ENCODE measurements at places on chromosomes 7 and 10.

DNA sequence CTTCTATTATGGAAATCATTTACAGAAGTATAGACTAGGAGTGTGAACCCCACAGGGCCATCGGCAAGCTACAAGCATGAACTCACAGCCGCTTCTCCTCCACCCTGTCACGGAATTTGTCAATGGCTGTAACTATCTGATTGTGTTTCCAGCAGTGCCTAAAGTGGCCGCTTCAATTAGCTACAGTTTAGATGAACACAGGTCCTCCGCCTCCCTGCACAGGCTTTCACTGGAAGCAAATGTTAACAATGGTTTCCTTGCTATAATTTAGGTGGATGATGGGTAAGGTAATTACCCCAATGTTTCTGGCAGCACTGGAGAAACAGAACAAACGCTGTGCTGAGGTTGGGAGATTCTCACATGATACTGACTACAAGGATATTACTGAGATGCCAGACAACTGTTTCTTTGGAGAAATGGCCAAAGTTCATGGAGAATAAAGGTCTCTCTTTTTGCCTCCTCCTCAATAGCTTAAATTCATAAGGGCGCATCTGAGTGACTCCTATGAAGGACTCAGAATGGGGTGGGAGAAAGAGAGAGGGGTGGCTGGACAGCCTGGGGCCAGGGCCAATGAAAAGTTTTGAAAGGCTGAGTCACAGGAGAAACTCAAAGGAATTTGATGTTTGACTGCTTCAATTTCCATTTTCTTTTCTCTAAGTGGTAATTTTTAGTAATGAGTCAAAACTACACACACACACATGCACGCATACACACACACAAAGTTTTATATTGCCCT, 78.9 kb downstream of the SVIL start:
- DNase-seq, result no peak

DNA sequence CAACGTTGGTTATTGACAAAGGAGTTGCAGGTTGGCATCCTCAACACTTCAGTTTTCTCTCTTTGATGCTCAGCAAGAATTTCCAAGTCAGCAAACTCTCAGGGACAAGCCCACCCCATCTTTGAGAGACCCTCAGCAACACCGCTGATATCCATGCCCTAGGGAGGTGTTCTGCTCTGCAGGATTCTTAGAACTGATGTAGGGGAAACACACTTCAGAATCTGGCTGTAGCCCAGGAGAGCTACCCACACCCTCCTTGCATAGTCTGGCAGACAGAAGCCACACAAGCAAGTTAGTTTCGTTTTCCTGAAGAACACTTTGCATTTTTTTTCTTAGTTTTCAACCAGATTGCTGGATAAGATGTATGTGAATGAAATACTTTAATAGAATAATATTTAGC, 822 bp downstream of the SAMD9L start:
- DNase-seq, result peak; percentile 52

DNA sequence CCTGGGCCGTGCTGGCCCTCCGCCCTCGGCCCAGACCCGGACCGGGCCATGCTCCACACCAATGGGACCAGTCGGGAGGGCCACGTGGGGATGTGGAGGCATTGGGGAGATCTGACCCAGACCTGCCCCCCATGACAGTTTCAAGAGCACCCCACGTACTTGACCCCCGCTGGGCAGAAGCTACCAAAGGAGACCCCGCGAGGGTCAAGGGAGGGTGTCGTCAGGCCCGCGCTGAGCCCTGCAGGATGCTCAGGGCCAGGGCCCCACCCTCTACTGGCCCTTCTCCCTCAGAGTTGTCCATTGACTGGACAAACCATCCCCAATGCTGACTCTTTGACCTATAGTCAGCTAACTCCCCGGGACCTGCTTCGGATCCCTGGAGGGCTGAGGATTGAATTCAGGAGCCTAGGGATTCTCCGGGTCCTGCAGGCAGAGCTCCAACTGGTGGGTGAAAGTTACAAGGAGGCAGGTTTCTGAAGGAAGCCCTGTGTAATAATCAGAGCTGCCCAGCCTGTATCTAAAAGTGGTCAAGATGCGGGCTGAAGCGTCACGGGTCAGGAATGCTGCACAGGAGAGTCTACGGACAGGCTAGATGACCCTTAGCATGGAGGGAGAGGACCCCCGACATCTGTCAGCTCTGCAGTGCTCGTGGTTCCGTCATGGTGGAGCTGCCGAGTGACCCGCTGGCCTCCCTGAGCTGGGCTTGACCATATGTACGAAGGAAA, 498 bp upstream of the CALHM2 start:
- DNase-seq, result no peak

GRCh38 chr10:69757553-69758309, 44.0 kb upstream of the COL13A1 start:
- DNase-seq, result no peak

DNA sequence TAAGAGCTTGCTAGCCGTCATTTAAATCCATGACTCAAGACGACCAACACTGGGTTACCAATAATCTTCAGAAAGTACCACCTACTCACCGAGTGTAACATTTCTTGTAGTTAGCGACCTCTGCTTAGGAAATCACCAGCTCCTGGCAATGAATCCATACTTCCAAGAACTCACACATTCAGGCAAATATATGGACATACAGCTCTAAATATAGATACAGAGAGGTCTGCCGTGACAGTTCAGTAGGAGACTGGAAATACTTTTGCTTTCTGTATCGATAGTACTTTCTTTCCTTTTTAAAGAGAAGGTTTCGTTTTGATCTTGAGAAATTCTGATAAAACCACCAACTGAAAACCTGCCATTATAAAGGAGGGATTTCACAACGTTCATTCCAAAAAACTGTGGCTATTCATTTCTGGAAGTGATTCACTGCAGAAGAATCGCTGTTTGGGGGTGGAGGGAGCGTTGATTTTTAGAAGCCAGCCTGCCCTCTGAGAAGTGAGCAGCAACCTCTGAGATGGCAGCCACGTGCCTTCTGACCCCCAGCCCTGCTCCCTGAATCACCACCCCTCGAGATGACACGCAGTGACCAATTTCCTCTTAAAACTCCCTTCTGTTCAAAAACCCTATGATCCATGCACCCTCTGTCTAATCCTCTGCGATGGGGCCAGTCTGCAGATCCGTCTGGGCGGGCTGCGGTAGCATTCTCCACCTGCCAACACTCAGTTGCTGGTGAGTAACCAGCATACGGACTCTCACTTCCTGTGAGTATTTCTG, 179.0 kb upstream of the KLF14 start:
- DNase-seq, result peak; percentile 93

DNA sequence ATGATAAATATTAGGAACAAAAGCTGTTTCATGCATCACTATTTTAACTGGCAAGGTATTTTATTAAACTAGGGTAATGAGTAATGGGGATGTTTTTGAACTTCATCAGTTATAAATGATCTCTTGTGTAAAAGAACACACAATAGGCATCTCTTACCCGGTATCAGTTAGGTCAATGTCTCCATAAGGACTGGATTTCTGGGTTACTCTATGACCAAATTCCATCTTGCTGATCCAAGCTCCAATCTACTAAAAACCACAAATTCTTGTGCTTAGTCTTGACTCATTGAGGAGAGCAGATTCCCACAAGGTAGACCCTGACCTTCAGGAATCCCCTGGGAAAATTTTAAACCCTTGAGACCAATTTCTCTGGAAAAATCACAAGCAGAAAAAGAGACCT, 1167.7 kb downstream of the XPNPEP1 start:
- DNase-seq, result no peak

DNA sequence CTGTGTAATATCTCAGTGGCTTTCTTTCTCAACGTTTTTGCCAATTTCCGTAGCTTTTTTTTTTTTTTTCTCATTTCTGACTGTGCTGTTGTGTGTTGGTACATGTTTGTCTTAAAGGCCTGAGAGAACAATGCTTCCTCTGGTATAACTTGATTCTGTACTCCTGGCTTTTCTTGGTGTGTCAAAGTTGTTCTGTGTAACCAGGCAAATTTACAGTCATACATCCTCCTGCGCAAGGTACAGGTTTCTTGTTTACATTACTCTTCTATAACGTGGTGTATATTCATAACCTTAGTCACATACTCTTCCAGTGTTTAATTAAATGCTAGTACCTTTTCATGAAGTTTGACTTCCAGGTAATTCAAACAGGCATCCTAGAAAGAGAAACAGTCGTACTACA, 8.3 kb upstream of the ARHGAP12 start:
- no peak for DNase-seq

- DNase-seq, result no peak
These were observed 229.4 kb downstream of the LRMDA start for GRCh38 chr10:75660823-75661222.

DNA sequence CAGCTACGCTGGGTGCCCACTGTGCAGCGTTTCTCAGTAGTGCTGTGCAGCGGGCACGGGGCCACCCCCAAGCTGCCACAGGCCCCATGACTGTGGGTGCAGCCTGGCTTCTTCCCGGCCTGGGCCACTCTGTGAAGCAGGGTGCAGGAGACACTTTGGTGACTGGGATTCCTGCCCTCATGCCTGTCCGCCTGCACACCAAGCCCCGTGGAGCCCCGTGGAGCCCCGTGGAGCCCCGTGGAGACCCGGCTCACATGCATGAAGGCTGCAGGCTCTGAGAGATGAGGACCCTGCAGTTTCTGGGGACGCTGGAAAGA, 3.9 kb upstream of the SHH start:
- DNase-seq, result no peak

DNA sequence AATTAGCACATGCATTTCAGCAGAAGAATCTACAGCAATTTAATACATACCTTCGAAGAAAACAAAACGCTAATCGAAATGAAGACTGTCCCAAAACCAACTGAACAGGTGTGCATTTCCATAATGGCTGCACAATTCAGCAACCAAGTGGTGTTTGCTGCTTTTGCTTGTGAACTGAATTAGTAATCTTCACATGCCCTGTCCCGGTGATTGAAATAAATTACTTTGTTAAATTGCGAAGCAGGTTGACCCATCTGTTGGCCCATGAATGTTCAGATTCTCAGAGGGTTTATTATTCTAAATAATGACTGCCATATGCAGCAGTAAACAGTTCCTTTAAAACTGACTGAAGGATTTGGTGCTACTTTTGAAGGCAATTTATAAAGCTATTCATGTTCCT, 445.2 kb upstream of the NFE2L3 start:
- DNase-seq, result no peak

DNA sequence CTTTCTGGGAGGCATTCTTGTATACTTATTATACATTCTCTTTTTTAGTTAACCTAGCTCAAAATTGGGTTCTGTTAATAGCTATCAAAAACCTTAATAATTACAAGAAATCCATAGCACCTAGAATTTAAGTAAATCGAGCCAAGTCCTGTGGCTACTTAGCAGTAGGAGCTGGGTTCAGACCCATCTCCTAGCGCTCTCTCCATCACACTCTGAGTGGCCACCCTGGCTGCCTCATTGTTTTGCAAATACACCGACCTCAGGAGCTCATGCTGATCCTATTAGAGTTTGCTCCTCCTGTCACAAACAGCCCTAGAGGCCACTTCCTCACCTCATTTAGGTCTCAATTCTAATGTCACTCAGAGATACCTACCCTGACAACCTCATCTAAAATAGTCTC, 46.2 kb upstream of the OSBPL3 start:
- DNase-seq, result no peak

- DNase-seq, result no peak
These were observed 663.3 kb upstream of the FOXK1 start for GRCh38 chr7:4018601-4019316.

- DNase-seq, result no peak
These were observed 796 bp downstream of the FBXL15 start for GRCh38 chr10:102421507-102421756.

DNA sequence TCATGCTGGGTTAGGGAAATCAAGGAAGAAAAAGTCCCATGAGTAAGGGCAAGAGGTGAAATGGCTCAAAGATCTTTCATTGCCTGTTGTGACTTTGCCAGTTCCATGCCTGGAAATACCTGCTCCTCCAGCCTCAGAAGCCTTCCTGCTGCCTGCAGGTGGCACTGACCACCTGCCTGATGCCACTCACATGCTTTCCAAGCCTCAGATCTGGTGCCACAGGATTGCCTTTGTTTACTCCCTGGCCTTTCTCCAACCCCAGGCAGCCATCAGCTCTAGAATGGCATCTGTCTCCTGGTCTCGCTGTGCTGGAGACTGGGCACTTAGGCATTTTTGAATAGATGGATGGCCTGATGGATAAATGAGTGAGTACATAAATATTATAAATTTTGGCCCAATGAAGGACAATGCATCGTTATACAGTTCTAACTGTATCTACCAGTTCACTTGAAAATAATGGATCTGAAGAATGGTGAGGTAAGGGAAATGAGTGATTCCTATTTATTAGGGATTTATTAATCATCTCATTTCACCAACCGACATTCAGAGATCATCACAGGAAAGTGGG, 657.2 kb downstream of the INHBA start:
- no peak for DNase-seq

GRCh38 chr7:2261611-2262010, 19.6 kb downstream of the NUDT1 start:
- DNase-seq, result no peak

- DNase-seq, result no peak
These were observed 28.3 kb downstream of the ABCB4 start for GRCh38 chr7:87447116-87447635.

DNA sequence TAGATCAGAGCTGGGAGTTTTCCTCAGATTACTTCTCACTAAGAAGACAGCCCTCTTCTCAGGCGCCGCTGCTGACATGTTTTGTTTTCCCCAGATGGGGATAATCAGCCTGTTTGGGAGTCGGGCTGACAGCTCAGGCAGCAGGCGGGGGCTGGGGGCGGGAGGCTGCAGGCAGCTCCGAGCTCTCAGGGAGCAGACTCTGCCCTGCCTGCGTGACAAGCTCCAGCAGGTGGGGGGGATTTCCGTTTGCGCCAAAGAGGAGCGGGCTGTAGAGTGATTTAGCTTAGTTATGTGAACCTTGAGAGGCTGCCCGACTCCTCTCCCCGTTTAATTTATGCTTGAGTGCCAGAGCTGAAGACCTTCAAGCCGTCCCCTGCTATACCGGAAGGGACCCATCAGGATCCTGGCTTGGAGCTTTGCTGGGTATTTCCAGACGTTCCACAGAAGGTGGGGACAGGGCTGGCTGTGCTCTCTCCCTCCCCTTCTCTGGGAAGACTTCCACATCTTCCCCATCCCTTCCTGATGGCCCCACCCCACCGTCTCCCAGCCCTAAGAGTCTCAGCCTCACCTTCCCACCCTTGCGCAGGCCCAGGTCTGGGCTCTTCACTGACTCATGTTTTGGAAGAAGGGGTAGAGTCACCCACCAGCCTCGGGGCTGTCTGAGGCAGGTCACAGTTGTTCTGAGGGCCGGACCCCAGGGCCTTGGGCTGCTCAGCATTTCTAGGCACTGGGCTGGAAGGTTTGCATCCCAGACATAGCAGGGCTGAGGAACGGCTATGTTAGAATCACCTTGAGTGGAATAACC, 24.7 kb upstream of the ADCYAP1R1 start:
- DNase-seq, result no peak

DNA sequence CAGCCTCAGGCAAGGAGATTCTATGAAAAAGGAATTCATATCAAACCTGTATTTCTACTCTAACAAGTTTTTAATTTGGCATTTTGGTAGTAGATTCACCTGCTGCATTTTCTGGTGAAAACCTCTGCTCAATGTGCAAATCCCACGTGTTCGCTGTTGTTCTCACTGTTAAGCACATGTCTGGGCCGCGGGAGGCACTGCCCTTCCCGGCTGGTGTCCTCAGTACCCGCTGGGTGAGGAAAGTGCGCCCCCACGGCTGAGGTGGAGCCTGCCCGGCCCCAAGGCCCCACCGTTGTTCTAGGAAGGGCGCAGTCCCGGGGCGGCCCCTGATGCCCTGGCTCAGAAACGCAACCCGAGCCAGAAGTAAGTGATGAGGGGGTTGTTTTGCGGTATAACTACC, 193.4 kb upstream of the VWC2 start:
- DNase-seq, result no peak

GRCh38 chr7:29793507-29793906, 12.8 kb upstream of the WIPF3 start:
- DNase-seq, result no peak

- DNase-seq, result no peak
These were observed 85.5 kb upstream of the DKK1 start for GRCh38 chr10:52228556-52228955.

All from activated CD4-positive, alpha-beta T cell treated with anti-CD3 and anti-CD28 coated beads, Interleukin-2, amount 50 U/mL, for 16 hours (primary cell).